ENCODE measurements at places on chromosomes 1 and 21.

- no peak for DNase-seq
These were observed 68.5 kb upstream of the EFHD2 start for GRCh38 chr1:15341228-15341627.

GRCh38 chr1:208615371-208615770 lies 371.2 kb upstream of the PLXNA2 start:
- no peak for DNase-seq

DNA sequence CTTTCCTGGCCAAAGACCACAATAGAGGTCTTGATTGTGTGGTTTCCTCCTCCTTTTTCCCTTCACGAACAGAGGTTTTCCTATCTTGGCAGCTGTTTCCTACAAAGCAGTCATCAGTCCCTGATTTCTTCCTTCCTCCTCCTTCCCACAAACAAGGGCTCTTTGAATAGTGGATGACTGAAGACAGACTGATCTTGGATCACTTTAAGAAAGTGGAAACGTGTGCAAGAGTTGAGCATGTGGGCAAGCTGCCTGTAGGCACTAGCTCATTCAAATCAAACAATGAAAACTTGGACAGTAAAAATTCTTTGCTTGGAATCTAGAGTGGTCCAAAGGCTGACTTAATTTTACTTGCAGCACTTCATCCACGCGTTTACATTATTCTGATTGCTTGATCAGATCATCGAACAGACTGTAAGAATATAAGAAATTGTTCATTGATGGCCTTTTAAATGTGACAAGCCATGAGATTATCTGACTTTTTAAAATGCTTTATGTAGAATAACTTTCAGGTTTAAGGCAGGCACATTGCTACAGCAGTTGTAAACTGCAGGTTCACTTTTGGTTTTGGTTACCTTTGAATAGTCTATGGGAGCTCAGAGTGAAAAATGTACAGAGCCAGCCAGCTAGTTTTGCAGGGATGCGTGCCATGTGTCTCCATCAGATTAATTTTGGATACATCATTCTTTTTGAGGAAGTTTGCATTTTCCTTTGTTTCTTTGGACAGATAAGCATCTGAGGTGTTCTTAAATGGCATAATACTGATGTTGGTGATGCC lies 34.4 kb downstream of the ADGRL2 start:
- DNase-seq, result no peak

DNA sequence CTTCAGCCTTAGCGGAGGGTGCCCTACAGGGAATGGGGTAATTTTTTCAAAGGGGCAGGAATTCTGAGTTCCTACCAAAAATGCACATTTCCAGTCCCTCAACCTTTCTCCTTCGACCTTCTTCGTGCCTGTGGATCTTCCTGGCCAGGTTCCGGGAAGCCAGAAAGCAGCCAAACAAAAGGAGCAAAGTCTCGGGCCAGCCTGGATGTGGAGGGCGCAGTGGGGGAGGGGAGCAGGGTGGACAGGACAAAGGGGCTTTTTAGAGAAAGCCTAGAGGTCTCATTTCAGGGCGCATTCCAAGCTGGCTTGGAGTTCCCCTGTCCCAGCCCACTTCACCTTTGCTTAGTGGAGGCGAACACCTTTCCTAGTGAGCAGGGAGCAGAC lies 2.9 kb upstream of the INAVA start:
- DNase-seq, result no peak

- no peak for DNase-seq
These were observed 726.2 kb downstream of the USP25 start for GRCh38 chr21:16455978-16456377.

DNA sequence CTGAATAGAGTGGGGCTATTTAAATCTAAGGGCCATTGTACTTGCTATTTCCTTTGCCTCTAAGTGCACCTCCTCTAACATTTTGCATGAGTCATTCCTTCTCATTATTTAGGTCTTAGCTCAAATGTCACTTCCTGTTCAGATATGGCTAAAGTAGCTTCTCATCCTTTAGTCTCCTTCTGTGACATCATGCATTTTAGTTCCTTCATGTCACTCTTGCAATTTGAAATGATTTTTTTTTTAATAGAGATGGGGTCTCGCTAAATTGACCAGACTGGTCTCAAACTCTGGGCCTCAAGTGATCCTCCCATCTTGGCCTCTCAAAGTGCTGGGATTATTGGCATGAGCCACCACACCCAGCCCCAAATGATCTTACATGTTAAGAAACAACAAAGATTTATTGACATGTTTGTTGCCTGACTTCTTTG lies 6.6 kb downstream of the TBX19 start:
- DNase-seq, result no peak

DNA sequence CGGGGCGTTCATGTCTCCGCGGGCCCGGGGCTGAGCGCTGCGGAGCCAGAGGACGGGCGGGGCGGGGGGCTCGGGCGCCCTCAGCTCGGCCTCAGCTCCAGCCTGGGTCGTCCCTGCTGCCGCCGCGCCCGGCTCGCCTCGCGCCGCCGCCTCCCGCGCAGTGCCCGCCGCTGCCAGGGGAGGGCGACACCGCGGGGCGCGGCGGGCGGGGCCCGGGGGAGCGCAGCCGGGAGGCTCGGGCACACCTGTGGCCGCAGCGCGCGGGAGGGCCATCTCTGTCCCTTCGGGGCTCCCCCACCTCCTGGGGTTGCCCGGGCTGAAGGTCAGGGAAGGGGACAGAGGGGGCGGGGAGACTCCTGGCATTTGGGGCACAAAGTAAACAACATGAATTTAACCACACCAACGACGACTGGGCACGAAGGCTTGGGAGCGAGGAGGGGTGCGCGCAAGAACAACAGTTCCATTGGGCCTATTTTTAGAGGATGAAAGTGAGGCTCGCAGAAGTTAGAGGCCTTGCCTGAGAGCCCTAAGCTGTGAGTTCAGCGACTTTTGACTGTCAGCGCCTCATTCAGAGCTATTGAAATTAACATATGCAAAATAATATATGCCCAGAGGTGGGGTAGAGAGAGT lies at the start of gene FAM131C:
TSS of gene FAM131C (minus strand) at position 162 of the 630 bp plus-strand sequence. CDS start 209 bp downstream, outside the sequence.
- DNase-seq, result peak; percentile 62

DNA sequence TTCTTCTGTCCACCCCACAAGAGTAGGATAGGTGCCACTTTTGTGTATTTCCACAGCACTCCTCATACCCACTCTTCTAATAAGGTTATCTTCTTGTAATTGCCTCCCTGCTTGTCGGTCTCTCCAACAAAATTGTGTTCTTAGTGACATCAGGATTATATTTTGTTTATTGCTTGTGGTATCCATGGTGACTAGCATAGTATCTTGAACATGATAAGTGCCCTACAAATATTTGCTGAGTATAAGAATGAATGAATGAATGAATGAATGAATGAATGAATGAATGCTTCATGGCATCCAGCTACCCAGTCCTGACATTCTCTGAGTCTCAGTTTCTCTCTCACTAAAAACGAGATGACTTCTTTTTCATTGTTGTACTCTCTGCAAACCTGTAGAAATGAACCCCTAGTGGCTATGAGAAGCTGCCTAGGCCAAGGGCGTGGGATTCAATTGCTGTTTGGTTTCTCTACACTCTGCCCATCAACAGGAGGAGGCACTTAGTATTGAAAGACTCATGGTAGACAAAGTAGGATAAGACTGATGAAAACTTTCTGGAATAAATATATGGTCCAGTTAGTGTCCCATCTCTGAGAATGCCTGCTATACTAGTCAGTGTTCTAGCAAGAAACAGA lies 121.0 kb downstream of the TMEM53 start:
- no peak for DNase-seq

DNA sequence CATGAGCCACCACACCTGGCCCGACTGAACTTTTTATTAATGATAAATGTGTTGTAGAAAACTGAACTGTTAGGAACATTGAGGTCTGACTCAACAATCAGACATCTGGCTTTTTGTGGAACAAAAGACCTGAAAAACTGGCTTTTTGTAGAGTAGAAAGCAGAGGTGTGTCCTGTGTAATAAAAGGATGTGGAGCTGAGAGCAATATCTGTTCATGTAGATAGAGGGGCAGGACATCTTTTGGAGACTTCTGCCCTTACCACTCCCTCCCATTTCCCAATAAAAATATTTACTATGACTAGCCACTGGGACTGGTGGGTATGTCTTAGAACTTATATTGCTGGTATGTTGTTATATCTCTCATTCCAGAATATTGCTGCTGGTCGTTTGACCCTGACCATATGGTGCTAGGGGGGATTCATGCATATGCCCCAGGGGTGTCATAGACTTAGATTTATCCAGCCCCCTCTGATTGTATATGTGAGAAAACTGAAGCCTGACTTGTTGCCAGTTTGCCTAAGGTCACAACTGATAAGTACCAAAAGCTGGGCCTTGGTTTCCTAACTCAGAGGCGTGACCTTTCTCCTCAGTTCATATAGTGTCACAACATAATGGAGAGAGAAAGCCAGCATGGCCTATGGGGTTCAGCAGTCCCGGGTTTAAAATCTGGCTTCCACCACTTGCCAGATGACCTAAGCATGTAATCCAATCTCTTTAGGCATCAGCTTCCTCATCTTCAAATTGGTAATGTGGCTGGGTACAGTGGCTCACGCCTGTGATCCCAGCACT lies 33.5 kb upstream of the PIGV start:
- DNase-seq, result no peak

GRCh38 chr1:200081151-200081968 lies 53.9 kb downstream of the NR5A2 start:
- DNase-seq, result no peak

- DNase-seq, result peak; percentile 7
These were observed 37.4 kb downstream of the RHOU start for GRCh38 chr1:228772516-228773212.

GRCh38 chr1:248847956-248848561 lies 10.0 kb downstream of the ZNF672 start:
- no peak for DNase-seq

- DNase-seq, result no peak
These were observed 35.1 kb downstream of the FMN2 start for GRCh38 chr1:240126821-240127220.

GRCh38 chr1:3188150-3188971 lies 119.4 kb downstream of the PRDM16 start:
- DNase-seq, result no peak

GRCh38 chr1:162498496-162498810 lies 835 bp downstream of the UHMK1 start:
- no peak for DNase-seq

GRCh38 chr21:37233551-37234146 lies 33.5 kb downstream of the VPS26C start:
- DNase-seq, result peak; percentile 81

DNA sequence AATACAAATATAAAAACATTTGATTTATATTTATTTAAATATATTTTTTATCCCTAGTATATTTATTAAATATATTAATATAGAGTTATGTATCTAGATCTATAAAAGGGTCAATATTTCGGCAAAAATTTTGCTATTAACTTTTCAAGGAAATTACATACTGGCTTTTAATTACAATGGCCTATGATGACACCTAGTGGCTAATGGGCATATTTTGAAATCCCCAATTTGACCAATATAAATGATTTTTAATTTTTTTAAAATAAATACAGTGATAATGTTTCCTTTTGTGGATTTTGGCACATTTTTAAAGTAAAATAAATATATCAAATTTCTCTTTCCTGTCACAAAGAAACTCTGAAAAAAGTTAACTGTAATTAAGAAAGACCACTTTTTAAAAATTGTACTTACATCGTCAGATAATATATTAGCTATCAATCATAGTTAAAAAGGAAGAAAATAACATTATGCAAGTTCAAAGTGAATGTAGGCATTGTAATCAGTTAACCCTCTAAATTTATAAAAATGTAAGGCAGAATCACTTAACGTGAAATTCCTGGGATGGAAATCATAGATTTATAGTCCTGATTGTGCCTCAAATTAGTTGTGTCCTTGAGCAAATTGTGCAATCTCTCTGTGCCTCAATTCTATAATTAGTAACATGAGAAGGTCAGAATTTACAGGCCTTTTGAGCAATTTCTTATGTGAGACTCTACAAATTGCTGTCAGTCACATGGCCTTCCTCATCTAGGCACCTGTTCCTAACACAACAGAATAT lies 25.6 kb upstream of the RGS13 start:
- no peak for DNase-seq

DNA sequence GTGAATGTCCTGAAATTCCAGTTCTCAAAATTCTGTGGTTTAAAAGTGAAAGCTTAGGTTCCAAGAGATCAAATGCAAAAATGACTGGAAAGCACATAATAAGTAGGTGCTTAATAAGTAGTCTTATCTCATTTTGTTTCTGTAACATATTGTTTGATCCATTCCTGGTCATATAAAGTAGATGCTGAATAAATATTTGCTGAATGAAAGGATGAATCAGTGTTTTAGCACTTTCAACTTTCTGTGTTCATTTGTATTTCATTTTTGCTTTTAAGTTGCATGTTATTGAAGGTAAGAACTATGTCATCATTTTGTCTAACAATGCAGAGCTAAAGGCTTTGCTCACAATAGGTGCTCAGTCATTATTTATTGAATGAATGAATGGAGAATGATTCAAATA lies 6.3 kb downstream of the MAST2 start:
- no peak for DNase-seq

DNA sequence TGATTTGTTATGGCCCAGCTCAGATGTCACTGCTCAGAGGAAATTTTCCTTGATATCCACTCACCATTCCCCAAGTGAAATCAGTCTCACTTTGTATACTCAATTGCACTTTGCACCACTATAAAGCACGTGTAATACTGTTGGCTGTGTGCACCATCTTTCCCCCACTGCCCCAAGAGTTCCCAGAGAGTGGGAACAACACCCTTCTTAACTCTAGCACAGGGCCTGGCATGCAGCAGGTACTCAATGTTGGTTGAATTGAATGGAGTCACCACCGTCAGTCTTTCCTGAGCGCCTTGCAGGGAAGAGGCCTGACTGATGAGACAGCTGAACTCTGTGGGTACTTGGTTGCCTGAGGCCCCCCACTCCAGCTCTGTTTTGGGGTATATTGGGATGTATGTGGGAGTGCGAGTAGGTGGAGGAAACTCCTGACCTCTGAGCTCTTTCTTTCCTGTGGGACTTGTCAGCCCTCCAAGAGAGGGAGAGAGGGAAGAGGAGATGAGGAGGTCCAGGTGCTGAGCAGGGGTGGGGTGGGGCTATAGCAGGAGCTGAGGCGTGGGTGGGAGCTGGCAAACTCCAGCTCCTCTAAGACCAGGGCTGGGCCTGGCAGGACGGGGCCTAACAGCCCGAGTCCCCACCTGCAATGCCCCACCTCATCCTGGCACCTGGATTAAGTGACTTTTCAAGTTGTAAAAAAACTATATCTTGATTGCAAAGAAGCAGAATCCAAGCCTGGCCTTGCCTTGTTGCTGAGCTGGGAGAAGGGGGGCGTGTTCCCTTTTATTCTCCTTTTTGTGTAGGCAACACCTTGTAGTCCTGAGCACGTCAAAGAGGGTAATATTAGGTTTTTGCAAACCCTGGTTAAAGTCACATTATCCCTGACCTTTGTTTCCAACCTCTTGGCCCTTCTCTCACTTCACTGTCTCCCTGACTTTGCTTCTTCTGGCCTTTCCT lies 19.4 kb upstream of the WASF2 start:
- DNase-seq, result no peak

DNA sequence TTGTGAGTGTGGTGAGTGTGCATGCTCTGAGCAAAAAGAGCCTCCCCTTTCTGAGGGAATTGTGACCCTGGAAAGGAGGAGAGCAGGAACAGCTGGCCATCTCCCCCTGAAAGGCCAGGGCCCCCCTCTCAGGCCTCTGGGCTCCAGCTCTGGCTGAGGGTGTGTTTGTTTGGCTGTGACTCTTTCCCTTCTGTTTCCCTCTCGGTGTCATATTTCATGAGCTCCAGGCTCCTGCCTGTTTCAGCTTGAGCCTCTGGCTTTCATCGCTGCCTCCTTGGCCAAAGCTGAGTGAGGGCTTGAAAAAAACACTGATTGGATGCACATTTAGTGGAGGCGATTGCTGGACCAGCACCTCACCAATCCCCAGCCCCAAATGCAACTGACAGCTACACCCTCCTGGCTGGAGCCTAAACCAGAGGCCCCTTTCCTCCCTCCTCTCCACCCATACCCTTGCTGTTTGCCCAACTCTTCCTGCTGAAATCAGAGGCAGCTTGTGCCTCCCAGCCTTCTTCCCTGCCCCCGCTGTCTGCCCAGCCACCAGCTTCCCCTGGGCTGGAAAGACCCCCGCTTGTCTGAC lies 64.1 kb downstream of the DDR2 start:
- peak; percentile 74 for DNase-seq
